ENCODE measurements at places on chromosomes 3 and 15. TPM values are rescaled to one million over a fixed set of nuclear protein-coding genes. Genes with fewer than 3 reads are reported as not detected.

The MUC4 gene
- not detected for polyA plus RNA-seq

The GPR87 gene
- not detected for polyA plus RNA-seq

The ANKDD1A gene
- polyA plus RNA-seq, result 1.3 TPM

The SCG5 gene
- polyA plus RNA-seq, result not detected

The FYCO1 gene
- 2.6 TPM for polyA plus RNA-seq

The P4HTM gene
- polyA plus RNA-seq, result 20.3 TPM
